Suppressor macrophage treated with lipopolysaccharide for 1 hour (primary cell): ENCODE measurements at places on chromosomes 2 and 18.

- no peak for DNase-seq
These were observed 592.1 kb upstream of the CDH2 start for GRCh38 chr18:28768791-28769768.

DNA sequence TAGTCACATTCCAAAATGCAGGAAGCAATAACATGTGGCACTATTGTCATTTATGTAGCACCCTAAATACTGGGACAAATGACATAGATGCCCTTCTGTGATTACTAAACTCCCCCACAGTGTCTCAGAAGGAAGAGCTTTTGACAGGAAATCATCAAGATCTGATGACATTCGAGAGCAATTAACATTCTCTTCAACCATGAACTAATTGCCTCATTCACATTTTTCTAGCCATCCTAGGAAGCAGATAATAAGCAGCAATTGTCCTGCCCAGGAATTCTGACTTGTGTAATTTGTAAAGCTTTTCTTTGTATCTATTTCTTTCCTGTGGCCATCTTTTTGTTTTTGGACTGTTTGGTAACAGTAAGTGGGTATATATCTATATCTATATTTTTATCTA is 292.6 kb downstream of the TGIF1 start:
- DNase-seq, result no peak

DNA sequence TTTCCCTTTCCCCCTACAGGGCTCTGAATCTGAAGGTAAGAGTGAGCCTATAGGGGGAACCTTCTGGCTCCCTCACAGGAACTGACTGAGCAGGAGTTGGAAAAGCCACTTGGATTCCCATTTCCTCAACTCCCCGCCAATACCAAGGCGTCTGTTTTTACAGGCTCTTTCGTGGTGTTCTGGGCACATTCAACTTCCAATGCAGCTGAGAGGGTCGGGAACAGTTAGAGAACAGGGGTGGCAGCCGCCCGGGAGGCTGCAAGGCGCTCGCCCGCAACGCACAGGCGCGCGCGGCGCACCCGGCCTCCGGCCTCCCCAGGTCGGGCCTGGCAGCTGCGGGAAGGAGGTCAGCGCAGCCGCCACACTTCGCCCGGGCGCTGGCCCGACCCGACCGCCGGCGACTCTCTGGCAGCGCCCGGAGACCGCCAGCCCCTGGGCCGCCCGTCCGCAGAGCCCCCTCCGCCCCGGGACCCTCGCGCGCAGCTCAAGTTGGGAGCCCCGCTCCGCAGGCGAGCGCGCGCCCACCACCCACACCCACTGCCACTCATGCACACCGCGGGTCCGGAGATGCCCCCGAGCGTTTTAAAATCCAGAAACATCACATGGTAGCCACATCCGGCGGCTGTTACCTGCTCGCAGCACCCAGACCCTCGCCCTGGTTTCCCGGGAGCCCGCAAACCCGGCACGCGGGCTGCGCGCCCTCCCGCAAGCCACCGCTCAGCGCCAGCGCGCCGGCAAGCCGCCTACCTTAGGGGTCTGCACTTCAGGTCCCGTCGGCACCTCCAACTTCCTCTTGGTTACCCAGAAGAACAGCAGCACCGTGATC is 816 bp downstream of the GALNT14 start:
- DNase-seq, result peak; percentile 21

- no peak for DNase-seq
These were observed 52.0 kb downstream of the TNP1 start for GRCh38 chr2:216807857-216808272.

DNA sequence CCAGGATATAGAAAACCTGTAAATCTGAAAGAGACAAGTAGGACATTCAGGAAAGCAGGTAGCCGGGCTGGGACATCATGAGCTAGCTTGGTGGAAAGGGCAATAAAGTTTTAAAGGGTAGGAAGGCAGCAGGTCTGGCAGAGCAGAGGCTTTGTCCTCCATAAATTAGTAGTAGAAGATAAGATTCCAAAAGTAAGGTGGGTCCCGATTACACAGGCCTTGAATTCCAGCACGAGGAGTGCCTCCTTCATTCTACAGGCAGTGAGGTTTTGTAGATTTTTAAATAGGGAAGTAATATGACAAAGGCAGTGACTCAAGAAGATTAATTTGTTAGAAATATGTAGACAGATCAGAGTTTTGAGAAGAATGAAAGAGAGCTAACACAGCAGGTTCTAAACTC is 160.7 kb downstream of the DTNB start:
- peak; percentile 15 for DNase-seq

DNA sequence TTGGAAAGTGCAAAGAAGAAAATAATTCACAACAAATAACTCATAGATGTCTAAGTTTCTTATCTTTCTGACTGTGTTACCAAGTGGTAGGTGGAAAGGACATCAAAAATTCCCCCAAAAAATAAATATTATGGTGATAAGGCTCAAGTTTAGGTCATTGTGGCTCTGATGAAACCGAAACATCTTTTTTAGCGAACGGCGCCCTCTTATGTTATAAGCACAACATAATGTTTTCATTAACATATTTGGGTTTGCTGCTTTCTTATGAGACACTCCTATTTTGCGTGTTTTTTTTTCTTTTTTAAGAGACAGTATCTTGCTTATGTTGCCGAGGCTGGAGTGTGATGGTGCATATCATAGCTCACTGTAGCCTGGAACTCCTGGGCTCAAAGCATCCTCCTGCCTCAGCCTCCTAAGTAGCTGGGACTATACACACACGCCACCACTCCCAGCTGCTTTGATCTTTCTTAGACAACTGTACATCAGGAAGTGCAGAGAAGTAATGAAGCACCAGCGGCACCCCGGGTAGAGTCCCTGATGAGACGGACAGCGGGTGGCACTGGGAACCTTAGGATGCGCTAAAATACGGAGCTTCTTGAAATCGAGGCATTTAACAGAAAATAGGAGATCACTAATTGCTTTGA is 38.5 kb upstream of the SLC35G4 start:
- DNase-seq, result peak; percentile 3

DNA sequence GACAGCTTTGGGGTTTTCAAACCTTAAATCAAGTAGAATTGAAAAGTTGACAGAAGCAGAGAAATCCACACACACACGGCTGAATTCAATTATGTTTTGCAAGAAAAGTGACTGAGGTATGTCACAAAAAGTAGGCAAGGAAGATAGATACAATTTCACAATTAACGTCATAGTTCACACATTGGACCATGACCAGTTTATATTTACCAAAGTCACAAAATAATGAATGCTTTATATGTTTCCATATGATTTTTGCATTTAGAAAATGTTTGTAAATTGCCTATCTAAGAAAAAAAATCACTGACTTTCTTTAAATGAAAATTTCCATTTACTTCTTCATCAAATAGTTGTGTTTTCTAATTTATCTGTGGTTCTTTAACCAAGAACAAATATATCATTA is 29.4 kb upstream of the ZNF516 start:
- no peak for DNase-seq

- DNase-seq, result no peak
These were observed 359.4 kb upstream of the DSEL start for GRCh38 chr18:67875944-67876343.
